Glomerular endothelial cell (primary cell): ENCODE measurements at places on chromosomes 3 and 15. TPM values are rescaled to one million over a fixed set of nuclear protein-coding genes. Genes with fewer than 3 reads are reported as not detected.

The CELSR3 gene
- 1.1 and 2.2 TPM in 2 replicates for total RNA-seq

The TRH gene
- not detected in 2 replicates for total RNA-seq

The DMXL2 gene
- total RNA-seq: 16.9 and 17.6 TPM in 2 replicates

The ITIH1 gene
- total RNA-seq: not detected in 2 replicates

DNA sequence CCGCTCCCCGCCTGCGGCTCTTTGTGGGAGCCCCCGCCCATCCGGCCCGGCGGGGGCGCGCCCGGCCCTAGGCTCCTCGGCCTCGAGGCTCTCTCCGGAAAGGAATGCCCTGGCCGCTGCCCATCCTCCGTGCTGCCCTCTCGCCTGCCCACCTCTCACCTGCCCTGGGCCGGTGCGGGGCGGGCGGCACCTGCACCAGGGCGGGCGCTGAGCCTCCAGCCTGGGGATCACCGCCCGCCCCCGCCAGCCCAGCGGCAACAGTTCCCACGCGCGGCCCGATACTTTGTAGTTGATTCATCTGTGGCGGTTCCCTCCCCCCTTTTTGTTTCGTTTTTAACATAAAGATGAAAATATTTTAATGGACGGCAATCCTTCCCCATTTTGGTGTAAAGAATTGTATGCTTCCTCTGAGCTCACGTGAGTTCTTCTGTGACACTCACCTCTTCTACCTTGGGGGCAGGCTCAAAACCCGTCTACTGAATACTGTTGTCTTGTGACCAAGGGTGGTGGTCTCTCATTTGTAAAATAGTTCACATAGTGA, 1.9 kb downstream of the KLF13 start:
- DNase-seq: no peak

DNA sequence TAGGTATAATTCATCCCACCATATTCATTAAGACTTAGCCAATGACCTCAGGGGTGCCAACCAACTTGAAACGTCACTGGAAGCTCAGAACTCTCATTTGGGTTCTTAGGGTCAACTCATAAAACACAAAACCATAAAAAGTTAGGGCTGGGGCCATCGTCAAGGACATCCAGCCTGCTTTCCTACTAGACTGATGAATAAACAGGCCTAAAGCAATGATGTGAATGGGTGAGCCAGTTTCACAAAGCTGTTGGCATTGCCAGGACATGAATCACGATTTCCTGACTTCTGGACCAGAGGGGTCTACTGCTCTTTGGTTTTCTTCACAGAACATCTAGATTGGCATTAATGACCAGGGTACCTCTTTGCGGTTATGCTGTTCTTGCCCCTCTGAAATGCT, 64.7 kb downstream of the EOMES start:
- no peak for DNase-seq

DNA sequence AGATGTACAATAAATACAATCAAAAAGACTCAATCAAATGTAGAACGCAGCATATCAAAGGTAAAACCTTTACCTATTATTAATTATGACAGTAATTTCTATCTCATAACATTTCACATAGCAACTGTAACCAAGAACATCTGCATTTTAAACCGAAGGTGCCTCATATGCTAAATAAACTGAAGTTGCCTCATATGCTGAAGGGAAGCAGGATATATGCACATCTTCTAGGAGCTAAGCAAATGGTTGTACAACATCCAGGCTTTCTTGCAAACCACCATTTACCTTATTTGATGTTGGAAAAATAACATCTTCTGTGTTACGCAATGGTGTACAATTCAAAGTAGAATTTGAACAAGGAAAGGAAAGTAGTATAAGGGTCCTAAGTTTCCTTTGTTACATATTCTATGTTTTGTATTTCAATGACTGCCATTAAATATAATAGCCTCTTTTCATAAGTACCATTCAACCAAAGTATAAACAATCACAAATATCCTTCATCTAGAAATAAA, 145.9 kb downstream of the SATB1 start:
- DNase-seq: no peak

GRCh38 chr15:38695249-38696108, 130.9 kb upstream of the RASGRP1 start:
- DNase-seq: no peak

DNA sequence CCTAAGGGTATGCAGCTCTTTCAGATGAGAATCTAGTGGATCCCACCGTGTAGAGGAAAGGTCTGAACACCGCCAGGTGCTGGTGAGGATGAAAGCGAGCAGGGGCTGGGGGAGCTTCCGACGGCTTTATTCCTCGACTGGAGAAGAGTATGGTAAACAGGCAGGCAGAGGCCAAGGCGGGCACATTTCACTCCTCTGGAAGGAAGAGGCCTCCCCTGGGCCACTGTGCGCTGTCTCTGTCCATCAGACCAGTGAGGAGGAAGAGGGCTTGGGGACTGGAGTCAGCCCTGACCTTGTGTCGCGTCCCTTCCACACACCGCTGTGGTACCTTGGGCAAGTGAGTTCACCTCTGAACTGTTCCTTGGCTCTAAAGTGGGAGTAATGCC, 4.2 kb downstream of the GHRL start:
- no peak for DNase-seq

DNA sequence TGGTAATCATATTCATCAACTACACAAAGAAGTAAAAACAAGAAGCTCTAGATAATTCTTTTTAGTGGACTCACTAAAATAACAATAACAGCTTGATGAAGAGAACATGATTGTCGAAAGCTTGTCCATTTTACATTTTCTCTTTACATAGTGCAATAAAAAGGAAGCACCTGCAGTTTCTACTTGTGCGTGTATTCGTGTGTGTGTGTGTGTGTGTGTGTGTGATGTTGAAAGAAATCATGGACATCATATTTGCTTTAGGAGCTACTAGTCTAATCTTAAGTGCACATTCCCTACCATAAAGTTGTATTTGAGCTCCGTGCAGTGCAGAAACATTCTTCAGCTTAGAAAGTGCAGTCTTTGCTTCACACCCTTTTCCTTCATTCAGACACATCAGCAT, 288.8 kb downstream of the ZBTB20 start:
- DNase-seq: no peak

DNA sequence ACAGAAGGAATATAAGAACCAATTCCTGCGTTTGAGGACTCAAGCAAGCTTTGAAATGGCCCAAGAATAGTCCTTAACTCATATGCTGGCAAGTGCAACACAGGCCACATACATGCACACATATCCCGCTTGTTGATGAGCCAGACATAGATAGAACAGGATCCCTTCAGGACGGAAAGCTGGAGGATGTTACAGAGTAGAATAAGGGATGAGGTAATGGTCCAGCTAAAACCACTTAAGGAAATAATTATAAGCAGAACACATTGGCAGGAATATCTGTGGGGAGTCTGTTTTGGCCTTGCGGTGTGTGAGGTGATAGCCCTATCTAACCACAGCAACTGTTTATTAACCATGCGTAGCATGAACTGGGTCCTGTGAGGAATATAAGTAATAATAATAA, 25.0 kb downstream of the SCG3 start:
- no peak for DNase-seq

GRCh38 chr15:94671858-94672532, 440.6 kb downstream of the MCTP2 start:
- no peak for DNase-seq

DNA sequence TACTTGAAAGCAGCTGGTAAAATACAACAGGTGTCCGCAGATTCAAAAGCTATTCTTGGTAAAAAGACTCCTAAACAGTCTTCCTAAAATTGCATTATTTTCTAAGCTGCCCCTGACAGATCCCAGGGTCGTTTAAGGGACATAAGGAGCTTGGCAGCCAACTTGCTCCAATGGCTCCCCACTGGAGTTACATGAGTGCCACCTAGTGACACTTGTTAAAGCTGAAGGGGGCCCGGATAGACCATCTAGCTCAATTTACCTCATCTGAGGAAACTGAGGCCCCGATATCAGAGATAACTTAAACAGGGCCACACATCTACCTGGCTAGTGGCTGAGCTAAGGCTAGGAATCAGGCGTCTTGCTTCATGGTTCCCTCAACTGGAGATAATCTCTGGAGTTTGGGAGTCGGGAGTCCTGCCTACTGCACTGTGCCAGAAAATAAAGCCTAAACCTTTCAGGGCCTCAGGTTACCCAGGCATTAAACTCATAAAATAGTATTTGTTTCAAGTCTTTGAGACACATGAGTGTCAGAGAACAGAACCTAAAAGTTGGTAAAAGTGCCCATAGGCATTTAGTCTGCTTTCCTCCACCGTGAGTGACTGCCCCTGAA, 6.5 kb upstream of the TBC1D23 start:
- DNase-seq: no peak

- no peak for DNase-seq
Observed at GRCh38 chr3:53597136-53597915, 102.9 kb downstream of the CACNA1D start.

GRCh38 chr3:134430950-134431445, 54.8 kb downstream of the ANAPC13 start:
- no peak for DNase-seq

- no peak for DNase-seq
Observed at GRCh38 chr3:85210540-85210939, 251.8 kb downstream of the CADM2 start.
